ENCODE measurements at places on chromosomes 3 and 15.

GRCh38 chr15:25690673-25691543, 172.2 kb downstream of the ATP10A start:
- no peak for DNase-seq

DNA sequence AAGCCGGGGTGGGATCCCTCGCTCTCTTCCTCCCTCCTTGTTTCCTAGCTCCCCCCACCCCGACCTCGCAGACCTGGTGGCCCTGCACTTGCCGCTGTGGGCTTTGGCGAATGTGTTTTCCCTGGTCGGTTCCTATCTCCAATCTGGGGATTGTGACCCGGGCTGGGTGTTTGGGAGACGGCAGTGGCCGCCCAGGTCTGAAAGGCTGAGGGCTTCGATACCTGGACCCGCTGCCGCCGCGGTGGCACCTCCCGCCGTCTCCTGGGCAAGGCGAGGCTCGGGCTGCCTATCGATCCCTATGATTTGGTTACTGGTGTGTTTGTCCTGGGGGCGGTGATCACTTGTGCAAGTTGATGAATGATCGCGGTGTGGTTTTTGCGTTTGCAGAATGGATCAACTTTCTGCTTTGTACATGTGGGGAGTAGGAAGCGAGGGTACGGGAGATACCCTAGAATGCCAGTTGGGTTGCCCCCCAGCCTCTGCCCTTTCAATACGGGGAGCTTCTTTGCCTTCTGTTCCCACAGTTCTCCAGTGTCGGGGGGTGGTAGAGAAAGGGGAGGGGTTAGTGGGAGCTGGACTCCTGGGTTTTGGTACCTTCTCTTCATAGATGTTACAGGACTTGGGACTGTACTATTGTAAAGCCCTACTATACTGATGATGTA, 3.0 kb downstream of the BBX start:
- peak; percentile 2 for DNase-seq

GRCh38 chr15:99371180-99372103, 120.2 kb downstream of the LRRC28 start:
- DNase-seq = no peak

DNA sequence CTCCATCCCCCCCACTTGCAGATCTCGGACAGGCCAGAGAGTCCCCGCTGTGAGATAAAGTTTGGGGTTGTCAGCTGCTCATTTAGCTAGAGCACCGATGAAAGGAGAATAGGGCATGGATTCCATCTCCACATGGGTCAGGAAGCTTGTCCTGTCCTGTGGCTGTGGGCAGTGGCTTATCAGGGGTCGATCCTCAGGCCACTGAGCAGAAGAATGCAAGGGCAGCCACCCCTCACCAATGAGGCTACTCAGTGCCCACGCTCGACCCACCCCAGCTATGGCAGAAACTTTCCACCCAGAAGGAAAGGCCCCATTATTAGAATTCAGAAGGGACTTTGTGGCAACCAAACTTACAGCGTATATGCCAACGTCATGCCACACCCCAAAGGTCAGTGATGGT, 43.3 kb downstream of the CPN2 start:
- DNase-seq = no peak

DNA sequence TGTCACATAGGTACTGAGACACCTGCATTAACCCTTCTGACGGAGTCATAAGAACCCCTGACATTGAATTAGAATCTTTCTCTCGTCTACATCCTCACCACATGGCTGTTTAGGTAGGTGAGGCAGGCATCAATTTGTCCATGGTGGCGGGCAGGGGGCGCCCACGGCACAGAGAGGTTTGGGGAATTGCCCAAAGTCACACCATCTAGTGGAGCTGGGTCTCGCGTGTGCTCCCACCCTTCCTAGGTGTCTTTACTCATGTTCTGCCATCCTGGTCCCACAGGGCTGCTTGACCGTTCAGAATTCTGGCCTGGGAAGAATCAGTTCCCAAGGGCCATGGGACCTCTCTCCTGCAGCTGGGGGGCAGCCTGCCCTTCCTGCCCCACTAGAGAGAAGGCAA, 14.7 kb upstream of the DLL4 start:
- DNase-seq = no peak

DNA sequence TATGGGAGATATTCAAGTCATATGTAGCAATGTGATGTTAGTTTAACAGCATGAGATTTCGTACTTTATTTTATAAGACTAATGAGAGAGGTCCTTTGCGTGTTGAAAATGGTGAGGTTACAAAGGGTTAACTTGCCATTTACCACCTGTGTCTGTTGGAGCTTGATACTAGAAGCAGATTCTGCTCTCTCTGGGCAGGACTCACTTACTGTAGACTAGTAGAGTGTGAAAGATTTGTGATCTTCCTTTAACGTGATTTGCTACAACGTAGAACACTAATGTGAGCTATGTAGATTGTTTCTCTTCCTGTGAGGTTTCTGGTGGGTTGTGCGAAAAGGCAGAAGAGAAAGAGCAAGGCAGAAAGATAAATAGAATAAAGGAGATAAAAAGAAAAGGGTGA, 1.1 kb downstream of the TP63 start:
- no peak for DNase-seq

GRCh38 chr3:44981751-44982150, 5.7 kb downstream of the EXOSC7 start:
- DNase-seq = no peak
